ENCODE measurements at places on chromosomes 12 and 14.
A peak's percentile ranks its signal among the peaks of the same experiment; 100 is the strongest.

DNA sequence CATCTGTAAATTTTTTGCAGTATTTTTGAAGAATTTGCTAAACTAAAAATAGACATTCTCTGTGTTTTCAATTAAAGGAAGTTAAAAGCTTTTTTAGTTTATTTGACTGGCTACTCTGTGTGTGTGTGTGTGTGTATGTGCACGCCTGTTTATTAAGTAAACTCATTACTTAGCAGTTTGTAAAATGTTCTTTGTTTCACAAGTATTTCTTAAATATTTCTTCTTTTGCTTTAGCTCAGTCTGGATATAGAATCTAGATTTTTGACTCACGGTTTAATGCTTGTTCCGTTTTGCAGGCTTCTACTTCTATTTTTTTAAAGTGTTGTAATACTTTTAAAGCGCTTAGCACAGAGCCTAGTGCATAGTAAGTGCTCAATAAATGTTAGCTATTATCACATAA lies 46.5 kb upstream of the KCNMB4 start:
- DNase-seq: no peak

- DNase-seq: no peak
Measured at GRCh38 chr12:102910792-102911191, 6.3 kb downstream of the PAH start.

- DNase-seq: no peak
Measured at GRCh38 chr12:98606359-98606988, 13.0 kb downstream of the SLC25A3 start.

DNA sequence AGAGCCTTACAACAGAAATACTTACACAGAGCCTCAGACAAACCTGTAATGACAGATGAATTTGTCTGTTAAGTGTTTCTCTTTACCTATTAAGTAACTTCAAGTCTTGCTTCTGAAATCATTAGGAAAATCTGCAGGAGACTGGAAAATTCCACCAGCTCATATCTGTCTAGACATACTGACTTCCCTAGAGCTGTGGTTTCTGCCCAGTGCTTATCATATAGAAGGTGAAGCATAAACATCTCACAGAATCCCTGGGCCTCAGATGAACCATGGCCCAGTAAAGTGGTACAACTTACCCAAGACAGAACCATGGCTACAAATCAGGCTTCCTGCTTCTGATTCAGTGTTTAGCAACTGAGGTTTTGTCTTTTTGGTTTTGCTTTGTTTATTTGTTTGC lies 91.6 kb downstream of the EGLN3 start:
- no peak for DNase-seq

DNA sequence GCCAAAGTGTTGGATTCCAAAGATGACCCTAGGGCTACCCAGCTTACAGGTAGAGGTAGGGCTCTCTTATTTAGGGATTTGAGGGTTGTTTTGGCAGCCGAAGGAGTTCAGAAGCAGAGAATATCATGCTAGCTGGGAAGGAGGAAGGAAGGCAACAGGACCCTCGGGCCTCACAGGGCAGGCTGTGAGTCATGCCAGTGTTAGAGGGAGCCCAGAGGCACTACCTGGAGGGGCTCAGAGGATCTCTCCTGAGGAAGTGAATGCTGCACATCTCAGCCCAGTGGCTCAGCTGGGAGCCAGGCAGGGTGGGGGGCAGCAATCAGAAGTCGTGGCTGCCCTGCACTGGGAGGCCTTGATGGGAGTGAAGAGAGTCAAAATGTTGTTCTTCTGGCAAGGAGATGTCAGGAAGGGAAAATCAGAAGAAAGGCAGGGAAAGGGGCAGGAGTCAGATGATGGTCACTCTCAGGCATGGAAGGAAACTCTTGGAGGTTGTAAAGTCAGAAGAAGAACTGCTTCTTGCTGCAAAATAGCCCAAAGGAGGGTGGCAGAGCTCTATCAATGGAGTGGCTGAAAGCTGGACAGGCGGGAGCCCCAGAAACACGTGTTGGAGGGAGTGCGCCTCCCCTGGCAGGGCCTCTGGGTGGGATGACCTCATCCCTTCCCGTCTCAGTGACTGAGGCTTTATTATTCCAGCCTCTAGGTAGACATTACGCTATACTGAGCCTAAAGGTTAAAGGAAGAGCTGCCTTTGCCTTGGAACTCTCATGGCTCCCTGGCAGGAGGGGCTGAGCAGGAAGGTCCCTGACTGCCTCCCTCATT lies 141.3 kb downstream of the SMOC1 start:
- peak; percentile 11 for DNase-seq

DNA sequence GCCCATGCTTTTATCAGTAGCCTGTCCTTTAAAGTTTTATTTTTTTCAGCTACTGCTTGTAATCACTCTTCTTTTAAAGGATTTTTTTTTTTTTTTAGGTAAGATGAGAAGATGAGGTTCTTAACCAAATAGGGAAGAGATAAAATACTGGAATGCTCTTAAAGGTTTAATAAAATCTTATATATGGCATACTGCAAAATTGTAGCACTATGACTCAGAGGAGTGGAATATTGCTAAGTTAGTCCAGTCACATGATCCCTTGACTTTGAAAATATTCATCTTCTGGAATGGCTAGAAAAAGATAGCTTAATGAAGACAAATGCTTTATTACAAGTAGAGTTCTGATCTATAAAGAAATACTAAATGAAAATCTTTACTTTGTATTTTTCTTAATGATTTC lies 116.6 kb downstream of the NAV3 start:
- DNase-seq: no peak

DNA sequence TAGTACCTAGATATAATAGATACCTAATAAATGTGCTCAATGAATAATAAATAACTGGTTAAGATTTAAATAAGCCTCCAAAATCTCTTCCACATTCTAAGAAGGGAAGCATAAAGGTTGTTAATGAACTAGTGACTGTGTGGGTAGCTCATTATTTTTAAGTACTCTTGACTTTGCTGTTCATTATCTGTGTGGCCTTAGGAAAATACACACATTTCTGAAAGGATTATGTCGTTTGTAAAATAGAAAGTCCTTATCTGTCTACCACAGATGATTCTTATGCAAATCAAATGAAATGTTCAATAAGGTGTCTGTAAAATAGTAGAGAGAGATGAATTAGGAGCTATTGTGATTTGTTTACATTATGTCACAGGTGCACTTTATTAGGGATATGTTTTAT lies 119.5 kb downstream of the LRRK2 start:
- DNase-seq: no peak

GRCh38 chr12:116125956-116126566 lies 151.4 kb downstream of the MED13L start:
- no peak for DNase-seq

- no peak for DNase-seq
Measured at GRCh38 chr14:71231521-71232393, 324.5 kb downstream of the PCNX1 start.

- no peak for DNase-seq
Measured at GRCh38 chr12:68303850-68304249, 28.3 kb downstream of the MDM1 start.

GRCh38 chr14:92122351-92122677 lies 545 bp downstream of the CPSF2 start:
- DNase-seq: peak; percentile 67

- no peak for DNase-seq
Measured at GRCh38 chr12:25743679-25744215, 190.7 kb upstream of the LMNTD1 start.

DNA sequence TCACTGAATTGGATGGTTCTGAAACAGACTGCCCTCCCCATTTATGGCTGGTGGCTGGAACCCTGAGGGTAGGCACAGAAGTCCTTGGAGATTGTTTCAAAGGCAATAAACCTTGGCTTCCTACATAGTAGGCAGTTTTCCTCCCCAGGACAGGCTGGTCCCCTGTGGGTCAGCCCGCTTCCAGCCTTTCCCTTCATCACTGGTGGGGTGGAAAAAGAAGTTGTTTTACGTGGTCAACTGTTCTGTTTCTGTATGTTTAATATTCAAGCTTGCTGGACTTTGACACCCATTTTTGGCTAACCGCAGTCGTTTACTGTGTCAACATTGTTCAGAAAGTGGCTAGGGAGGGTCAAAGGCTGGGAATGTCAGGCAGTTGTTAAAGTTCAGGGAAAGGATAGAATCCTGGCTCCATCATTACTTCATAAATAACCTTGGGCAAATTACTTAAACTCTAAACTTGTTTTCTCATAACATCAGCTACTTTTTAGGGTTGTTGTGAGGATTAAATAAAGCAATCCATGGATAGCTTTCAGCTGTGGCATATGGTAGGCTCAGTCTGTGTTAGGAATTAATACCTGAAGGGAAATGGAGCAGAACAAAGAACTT lies 2.4 kb downstream of the KLHDC2 start:
- DNase-seq: no peak

- DNase-seq: no peak
Measured at GRCh38 chr12:6963791-6964413, 6.6 kb downstream of the PHB2 start.

- DNase-seq: peak; percentile 28
Measured at GRCh38 chr12:51721282-51721940, 127.1 kb downstream of the FIGNL2 start.

DNA sequence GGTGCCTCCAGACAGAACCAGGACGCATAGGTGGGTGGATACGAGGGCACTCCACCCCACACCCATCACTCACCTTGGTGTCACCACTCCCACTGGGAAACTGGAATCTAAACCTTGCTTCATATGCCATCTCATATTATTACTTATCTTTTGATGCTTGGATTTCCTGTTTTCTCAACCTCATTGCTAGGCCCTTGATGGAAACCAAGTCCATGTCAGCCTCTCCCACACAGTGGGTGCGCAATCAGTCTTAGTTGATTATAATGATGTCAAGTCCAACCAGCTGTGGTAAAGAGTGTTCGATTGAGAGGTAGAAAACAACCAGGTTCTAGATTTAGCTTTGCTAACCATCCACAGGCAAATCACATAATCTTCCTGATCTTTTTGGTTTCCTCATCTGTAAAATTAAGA lies 584 bp upstream of the DDHD1 start:
- no peak for DNase-seq

DNA sequence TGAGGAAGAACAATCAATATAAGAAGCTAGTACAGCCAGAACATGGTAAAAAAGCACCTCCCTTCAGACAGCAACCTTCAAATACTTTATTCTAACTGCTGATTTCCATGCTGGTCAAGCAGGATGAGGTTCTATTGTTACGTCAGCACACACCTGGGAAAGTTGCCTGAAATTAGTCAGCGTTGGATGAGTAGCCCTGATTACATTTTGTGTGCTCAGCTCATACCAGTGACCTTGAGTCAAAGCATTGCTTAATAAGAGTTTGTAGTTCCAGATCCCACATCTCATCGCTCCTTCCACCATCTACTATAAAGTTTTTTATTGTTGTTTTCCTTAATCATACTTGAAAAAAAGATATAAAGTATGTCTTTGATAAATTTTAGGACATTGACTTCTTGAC lies 361.5 kb downstream of the EGLN3 start:
- no peak for DNase-seq

- DNase-seq: no peak
Measured at GRCh38 chr12:3447318-3447717, 43.7 kb upstream of the PRMT8 start.

- DNase-seq: no peak
Measured at GRCh38 chr14:26996246-26996645, 398.4 kb upstream of the NOVA1 start.

DNA sequence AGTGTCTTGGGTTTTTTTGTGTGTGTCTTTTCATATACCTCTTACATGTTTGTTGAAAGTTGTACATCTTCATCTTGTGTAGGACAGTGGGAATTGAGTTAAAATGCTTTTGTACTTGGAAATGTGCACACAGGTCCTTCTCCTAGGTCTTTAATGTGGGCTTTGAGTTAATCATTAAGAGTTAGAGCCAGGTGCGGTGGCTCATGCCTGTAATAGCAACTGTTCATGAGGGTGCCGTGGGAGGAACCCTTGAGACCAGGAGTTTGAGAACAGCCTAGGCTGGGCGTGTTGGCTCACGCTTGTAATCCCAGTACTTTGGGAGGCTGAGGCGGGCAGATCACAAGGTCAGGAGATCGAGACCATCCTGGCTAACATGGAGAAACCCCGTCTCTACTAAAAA lies 13.9 kb downstream of the CLECL1 start:
- DNase-seq: no peak

DNA sequence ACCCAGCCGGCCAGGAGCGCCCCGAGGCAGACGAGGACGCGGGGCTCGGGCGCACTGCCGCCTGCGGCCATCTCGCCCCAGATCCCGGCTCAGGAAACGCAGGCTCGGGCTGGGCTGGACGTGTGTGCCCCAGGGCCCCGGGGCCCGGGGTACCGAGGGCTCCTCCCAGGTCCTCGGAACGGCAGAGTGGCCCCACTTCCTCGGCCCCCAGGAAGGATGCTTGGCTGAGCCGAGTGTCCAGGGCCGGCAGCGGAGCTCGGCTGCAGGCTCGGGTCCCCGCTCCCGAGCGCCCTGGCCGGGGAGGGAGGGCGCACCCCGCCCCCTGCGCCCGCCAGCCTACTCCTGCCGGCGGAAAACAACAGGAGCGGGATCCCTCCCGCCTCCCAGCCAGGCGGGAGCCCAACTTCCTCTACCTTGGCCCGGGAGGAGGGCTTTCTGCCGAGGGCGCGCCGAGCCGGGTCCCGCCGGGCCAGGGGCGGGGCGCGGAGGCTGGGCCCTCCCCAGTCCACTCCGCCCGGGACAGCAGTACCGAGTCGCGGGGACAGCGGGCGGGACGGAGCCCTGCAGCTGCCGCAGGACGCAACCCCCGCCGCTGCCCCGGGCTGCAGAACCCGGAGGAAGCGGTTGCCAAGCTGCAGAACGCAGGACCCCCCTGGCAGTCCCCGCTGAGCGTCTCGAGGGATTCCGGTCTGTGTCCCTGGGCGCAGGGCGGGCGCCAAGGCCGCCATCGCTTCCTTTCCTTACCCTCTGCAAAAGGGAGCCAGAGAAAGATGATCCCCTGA lies at the start of gene VSIG10:
TSS of gene VSIG10 (minus strand) at position 411 of the 782 bp plus-strand sequence. CDS start at position 71, 340 bp downstream.
- DNase-seq: peak; percentile 17

- DNase-seq: no peak
Measured at GRCh38 chr12:45088608-45089007, 37.7 kb upstream of the DBX2 start.

DNA sequence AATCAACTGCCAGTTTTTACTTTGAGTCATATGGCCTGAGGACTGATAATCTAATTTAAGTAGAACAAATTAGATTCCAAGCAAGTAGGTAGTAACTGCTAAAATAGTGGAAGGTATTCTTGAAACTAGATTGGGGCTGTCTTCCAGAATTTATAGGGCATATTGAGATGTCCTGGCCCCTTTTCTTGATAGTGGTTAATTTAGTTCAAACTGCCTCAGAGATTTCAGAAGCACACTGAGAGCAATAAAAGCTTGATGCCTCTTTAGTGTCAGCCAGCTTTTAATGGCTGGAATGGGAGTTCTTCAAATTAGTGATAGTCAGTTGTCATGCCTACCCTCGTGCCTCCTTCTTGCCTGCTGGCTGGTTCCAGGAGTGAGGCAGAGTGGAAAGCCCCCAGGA lies 120.5 kb downstream of the AKAP6 start:
- no peak for DNase-seq

All from occipital lobe (tissue), 3 donors.